K562 (cell line): ENCODE measurements at places on chromosomes 3 and 15. TPM values are rescaled to one million over a fixed set of nuclear protein-coding genes. Genes with fewer than 3 reads are reported as not detected.
A peak's percentile ranks its signal among the peaks of the same experiment; 100 is the strongest.

DNA sequence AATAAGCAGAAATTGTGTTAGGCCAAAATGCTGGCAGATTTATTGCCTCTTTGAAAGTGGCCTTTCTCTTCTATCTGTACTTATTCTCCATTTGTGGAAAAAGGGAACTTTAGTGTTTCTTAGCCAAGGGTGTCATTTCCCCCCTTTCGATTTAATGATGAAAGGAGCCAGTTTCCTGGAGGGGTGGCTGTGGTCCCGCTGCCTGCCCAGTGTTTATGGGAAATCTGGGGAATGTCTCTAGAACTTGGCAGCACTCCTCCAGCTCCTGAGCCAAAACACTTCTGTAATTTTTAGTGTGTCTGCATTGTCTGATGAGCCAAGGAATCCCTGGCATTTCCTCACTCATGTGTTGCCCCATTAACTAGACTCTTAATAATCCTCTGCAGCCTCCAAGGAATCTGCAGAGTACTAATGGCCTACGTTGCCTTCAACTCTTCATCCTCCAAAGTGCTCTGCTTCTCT lies 448.8 kb downstream of the GRM7 start:
- DNase-seq = no peak

DNA sequence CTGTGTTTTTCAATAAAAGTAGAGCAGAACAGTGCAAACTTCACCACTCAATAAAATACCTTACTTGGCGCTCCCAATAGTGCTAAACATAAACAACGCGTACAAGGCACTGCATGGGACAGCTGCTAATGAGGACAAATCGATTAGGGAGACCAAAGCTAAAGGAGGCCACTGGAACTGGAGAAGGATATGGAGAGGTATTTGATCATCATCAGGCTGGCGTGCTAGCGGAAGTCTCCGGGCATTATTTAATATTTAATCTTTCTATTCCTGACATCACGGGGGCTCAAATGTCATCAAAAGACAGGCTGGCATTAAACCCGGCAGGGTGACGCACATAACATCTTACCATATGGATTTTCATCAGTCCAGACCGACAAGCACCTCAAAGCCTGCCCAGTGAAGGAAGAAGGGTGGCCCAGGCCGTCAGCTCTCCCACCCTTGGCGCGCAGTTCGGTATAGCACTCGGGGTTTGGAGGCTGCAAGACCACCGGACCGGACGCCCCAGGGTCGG lies 604 bp downstream of the CCPG1 start:
- no peak for DNase-seq

DNA sequence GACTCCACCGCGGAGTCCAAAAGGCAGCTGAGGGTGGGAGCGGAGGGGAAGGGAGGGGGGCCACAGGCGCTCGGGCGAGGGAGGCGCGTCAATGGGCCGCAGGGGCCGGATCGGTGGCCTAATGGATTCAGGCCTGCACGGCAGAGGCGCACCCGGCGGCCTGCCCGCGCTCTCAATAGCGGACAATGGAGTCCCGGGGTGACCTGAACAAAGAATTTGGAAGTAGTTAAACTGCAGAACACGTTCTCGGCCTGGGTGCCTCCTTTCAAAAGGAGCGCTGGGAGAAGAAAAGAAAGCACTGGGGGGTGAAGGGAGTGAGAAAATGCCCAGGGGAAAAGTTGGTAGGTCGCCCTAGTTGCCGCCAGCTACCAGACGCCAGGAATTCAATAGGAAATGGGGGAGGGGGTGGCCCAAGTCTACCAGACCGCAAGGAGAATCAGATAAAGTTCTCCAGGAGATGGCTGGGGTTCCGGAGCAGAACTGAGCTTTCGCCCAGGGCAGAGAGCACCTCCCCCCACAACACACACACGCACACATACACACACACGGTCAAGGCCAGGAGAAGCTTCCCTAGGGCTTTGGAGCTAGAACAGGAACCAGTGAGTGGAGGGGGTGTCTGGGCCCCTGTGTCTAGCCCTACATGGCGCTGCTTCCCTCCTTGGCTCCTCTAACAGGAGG lies 25.8 kb upstream of the POLG start:
- DNase-seq = no peak

- no peak for DNase-seq
Observed at GRCh38 chr3:100306695-100307094, 27.9 kb upstream of the NIT2 start.

DNA sequence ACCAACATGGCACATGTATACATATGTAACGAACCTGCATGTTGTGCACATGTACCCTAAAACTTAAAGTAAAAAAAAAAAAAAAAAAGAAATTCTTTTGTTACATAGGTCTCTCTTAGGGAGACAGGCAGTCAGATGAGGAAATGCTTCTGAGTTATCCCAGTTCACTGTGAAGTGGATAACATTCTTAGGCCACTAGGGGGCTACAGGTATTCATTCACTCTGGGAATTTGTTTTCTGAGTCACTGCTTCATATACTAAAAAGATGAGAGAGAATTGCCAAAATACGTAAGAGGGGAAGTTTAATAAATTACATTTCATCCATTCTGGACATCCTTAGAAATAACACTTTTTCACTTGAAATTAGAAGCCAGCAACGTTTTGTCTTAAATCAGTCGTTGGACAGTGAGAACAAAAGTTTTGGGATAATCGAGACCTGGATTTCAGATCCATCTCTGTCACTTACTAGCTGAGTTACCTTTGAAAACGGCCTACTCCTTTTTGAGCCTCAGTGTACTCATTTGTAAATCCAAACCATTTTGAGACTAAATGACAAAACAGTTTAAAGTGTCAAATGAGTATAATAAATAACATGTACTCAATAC lies 738.4 kb upstream of the ALCAM start:
- DNase-seq = peak; percentile 2

- no peak for DNase-seq
Observed at GRCh38 chr3:189108067-189108466, 63.7 kb upstream of the TPRG1 start.

DNA sequence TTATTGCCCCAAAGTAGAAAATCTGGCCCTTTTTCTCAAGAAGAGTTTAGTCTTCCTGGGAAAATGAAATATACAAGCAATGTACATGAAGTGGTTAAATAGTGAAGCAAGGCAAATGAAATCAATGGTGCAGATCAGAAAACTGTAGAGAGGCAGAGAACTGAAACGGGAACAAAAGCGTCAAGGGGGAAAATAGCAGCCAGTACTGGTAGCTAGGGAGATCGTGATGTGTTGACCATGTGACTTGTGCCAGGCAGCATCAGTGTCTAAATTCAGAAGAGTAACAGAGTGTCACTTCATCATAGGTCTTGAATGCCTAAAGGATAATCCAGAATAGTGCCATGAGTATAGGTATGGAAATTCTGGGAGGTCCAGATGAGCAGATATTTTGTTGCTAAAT lies 163.1 kb downstream of the CHL1 start:
- DNase-seq = no peak

DNA sequence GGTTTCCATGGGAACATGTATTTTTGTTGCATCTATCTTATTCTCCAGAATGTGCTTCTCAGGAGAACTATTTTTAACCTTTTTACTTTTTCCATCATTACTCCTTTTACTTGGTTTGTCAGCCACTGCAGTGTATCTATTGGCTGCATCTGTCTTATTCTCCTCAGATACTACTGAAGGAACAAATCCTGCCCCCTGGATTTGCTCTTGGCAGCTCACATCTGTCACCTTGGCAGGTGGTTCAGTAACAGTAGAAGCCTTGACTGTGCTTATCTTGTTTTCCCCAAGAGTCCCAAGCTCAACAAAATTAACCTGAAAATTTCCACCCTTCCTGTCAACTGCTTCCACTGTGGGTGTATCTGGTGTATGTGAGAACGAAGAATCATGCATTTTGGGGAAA lies 106.0 kb downstream of the MAP4 start:
- DNase-seq = peak; percentile 25

DNA sequence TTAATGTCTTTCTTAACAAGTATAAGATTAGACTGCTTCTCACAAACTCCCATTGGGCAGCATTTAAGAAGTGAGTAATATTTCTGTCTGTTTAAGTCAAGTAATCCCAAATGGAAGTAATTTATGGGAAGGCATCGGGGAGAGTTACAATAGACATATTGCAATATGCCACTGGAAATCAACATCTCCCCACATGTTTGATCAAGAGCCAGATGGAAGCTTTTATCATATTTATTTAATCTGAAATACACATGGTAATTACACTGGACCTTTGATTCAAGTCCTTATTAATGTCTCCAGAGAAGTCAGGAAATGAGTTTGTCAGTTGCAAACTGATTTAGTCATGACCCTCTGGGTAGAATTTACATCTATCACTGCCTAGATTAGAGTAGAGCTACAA lies 943.8 kb downstream of the VGLL3 start:
- no peak for DNase-seq

- no peak for DNase-seq
Observed at GRCh38 chr15:33322091-33322490, 11.3 kb downstream of the RYR3 start.

The MON1A gene
- total RNA-seq = 13.8 and 14.7 TPM in 2 replicates

The FBXW12 gene
- not detected in 2 replicates for total RNA-seq

The DNAJB8 gene
- total RNA-seq = not detected in 2 replicates

The EXD1 gene
- total RNA-seq = not detected in 2 replicates
